ENCODE measurements at places on chromosomes 1 and 21.

DNA sequence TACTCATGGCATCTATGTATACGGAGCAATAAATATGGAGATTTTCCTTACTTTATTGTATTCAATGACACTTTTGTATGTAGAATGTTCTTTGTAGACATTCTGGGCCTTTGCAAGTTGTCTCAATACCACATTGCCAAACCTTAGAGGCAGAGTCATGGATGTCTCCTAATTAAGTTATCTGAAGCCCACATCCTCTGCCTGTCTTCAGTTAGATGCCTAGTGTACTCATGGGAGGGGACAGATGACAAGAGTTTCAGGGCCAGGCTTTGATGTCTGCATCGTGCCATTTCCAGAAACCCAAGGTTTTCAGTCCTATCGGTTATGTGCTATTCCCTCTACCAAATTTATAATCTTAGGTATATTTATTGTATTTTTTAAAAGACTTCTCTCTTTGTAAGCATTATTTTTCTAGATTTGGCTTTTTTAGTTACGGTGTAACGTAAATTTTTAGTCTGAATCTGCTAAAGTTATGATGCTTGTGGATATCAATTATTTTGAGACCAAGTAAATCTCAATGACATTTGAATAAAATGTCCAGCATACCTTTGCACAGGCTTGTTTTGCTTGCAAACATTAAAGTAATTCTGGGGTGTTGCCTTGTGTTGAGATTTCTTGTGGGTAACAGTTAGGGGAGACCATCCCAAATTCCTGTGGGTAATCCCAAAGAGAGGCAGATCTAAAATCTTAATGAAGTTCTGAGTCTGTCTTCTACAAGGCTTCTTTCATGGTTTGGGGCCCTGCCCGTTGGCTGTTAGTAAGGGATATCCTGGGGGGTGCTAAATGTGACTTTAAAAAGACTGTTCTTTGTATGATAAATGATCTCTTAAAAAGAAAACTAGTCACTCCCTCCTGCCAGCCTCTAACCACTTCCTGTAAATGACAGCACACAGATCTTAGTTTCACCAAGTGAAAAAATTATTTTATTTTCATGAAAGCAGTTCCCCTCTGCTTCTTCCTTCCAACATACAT, 8.0 kb upstream of the MACF1 start:
- no peak for DNase-seq

GRCh38 chr1:32393832-32394140, 455 bp downstream of the BSDC1 start:
- DNase-seq: no peak

- no peak for DNase-seq
Observed at GRCh38 chr1:212070720-212071302, 35.3 kb downstream of the DTL start.

- no peak for DNase-seq
Observed at GRCh38 chr1:29607236-29607635, 370.9 kb downstream of the PTPRU start.

- no peak for DNase-seq
Observed at GRCh38 chr1:10754568-10755329, 41.7 kb downstream of the CASZ1 start.

DNA sequence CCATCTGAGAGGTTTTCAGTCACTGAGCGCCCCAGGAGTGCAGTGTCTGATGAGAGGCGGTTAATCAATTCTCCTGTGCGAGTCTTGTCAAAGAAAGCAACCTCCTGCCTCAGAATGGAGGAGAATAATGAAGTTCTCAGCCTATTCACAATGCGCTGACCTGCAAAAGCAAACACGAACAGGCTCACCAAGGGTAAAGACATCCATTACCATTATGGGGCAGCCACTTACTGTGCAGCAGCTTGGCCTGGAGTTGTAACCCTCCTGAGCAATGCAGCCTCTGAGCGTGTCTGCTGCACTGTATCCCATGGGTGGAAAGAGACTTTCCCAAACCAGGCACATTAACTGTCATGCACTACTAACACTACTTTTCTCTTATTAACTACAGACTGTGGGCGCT, 11.0 kb downstream of the ABCB10 start:
- DNase-seq: no peak

DNA sequence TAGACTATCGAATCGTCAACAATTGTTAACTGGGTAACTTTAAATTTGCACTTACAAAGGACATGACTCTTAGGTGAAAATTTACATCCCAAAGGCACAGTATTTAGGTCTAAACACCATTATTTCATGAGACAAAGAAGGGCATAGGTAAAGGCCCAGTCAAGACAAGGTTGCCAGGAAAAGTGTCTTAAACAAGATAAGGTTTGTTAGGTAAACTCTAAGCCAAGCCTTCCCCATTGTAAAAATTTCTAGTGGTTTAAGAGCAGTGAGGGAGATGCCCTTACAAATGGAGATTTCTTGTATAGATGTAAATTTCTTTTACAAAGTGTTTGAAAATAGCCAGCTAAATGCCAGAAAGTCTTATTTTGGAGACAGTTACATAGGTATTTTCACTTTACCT, 36.9 kb upstream of the FNBP1L start:
- DNase-seq: no peak

- DNase-seq: no peak
Observed at GRCh38 chr1:67544921-67545320, 114.7 kb upstream of the SERBP1 start.

DNA sequence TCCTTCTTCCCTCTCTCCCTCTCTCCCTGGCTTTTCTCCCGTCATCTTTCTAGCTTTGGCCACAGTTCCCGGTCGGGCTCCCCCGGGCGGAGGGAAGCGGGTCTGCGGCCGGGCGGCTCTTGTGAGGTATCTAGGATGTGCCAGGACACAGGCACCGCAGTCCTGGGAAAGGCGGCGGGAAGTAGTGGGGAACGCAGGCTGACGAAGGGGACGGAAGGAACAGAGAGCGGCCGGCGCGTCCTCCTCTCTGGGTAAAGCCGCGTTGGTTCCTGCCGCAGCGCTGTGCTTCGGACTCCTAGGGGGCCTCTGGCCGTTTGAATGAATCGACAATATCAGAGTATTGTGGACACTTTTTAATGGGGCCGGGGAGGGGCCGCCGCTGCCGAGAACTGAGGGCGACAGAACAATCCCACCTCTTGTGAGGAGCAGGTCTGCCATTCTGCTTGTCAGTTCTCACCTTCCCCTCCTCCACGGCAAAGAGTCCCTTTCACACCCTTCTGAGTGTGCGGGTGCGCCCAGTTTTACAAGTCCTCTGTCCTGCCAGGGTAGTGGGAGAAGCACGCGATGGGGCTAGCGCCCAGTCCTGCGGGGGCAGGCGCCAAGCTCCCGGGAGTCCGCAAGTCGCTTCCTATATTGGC, 1.2 kb upstream of the LHX9 start:
- peak; percentile 61 for DNase-seq

DNA sequence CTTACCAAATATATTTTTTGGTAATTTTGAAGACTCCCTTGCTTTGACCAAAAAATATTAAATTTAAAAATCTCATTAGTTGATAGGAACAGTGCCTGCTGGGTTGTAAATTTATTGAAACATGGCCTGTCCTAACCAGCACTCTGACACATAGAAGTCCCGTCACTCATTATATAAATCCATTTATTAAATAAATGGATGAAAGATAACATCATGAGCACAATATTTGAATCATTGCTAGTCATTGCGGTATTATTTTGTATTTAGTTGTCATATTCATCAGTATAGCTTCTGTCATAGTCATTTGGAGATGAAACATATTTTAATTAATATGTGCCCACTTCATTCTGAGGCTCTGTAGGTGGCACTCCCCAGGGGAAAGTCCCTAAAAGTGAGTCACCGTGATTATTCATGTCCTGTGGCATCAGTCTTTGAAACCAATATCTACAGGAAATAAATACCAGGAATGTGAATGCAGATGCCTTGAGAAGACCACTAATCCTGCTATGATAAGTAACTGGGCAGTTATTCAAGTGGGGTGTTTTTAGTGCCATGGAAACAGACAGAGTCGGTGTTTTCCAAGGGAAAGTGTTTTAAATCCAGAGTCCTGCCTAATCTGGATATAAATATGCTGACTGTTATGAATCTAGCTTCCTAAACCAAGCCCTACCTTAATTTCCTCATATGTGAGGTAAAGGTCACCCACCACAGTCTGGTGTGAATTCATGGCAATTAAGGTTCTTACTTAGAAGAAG, 302.0 kb downstream of the DUSP10 start:
- no peak for DNase-seq

DNA sequence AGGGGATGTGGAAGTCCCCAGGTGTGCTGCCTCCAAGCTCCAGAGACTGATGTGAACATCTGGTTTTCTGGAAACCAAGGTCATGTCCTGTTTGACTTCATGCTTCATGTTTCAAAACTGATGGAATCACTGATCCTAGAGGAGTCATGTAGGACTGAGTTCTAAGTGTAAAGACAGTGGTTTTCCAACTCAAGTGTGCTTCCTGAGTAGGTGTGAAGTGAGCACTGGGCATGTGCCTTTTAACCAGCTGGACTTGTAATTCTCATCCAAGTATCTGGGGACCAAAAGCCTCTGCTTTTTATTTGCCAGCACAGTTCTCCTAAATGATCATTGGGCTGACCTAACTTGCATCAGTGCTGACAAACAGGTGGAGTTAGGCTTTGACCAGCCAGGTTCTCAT, 36.9 kb downstream of the ABCA4 start:
- no peak for DNase-seq

- DNase-seq: peak; percentile 84
Observed at GRCh38 chr1:208209286-208209685, 34.9 kb downstream of the PLXNA2 start.
